Immature natural killer cell (primary cell): ENCODE measurements at places on chromosomes 4 and X. TPM values are rescaled to one million over a fixed set of nuclear protein-coding genes. Genes with fewer than 3 reads are reported as not detected.

DNA sequence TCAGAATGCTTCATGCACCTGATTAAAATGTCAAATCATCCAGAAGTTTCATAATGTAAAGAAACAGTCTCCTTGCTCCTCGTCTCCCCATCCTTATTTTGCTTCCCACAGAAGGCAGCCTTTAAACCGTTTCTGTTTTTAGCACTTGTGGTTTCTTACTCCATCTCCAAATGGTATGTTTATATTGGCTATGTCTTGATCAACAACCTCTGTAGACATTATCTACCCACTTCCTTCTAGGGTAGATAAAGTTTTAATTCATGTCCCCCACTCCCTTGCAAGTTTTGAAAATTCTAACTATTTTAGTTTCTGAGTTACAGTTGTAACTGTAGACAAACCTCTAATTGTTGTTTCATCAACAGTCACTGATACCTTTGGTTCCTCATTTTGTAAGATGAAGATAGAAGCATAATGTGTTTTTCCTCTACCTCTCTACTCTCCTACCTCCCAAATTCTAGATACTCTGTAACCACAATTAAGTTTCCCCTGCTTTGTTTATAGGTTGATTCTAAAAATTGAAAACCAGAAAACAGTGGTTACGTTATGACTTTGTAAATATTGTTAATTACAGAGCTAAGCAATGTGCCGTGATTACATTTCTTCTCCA lies 291.7 kb upstream of the GATB start:
- no peak overlapping the region for H3K4me3 ChIP-seq
- DNase-seq: no peak
- H3K4me1 ChIP-seq: peaks cover 15% of the 10 kb centered on the region
- H3K27ac ChIP-seq: no peak overlapping the region

GRCh38 chr4:143882892-143883291 lies 22.5 kb downstream of the GYPE start:
- H3K4me3 ChIP-seq: no peak overlapping the region
- H3K4me1 ChIP-seq: no peaks in the 10 kb centered on the region
- DNase-seq: no peak
- peaks cover 2% of the 10 kb centered on the region for H3K27me3 ChIP-seq

DNA sequence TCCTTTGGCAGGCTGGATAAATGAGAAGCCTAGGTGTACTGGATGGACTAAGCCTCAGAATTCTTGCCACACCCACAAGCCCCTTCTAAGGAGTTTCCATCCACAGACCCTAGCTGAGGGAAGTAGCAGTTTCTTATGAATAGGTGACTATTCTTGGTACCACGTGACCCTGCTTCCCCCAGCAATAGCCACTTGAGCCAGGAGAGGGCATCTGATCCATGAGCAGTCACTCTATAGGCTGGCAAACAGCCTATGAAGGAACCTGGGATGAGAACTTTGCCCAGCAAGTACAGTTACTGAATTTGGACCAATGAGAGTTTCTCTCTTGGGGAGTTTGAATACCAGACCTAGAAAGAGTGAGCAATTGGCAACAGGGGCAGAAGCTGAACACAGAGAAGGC lies 84.0 kb downstream of the RTL9 start:
- H3K36me3 ChIP-seq: no peaks in the 10 kb centered on the region
- no peaks in the 10 kb centered on the region for H3K4me1 ChIP-seq
- no peaks in the 10 kb centered on the region for H3K27me3 ChIP-seq
- DNase-seq: no peak

DNA sequence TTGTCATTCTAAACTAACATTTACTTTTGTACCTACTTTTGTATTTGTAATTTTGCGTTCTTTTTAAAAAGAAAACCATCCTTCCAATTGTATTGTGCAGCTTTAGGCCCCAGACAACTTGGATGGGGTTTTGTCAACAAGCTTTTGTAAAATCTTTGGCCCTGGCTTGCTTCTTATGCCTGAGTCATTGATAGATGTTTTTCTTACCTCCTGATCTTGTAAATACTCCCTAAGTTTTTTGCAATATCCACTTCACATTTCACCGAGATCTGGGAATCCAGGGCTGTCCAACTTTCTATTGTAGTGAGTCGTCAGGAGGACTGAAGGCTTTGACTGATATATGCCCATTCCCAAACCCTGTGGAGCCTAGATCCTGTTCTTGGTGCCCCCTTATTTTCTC lies 126.9 kb upstream of the GUCY1A1 start:
- H3K36me3 ChIP-seq: no peaks in the 10 kb centered on the region
- no peak overlapping the region for H3K4me3 ChIP-seq
- H3K27me3 ChIP-seq: peaks cover 4% of the 10 kb centered on the region
- H3K4me1 ChIP-seq: no peaks in the 10 kb centered on the region

GYPE gene
- not detected for polyA plus RNA-seq

- peaks cover 28% of the 10 kb centered on the region for H3K4me1 ChIP-seq
- no peak for DNase-seq
- no peak overlapping the region for H3K27ac ChIP-seq
Observed at GRCh38 chr4:6902318-6903042, 7.1 kb upstream of the TBC1D14 start.

AMTN gene
- polyA plus RNA-seq: not detected

DNA sequence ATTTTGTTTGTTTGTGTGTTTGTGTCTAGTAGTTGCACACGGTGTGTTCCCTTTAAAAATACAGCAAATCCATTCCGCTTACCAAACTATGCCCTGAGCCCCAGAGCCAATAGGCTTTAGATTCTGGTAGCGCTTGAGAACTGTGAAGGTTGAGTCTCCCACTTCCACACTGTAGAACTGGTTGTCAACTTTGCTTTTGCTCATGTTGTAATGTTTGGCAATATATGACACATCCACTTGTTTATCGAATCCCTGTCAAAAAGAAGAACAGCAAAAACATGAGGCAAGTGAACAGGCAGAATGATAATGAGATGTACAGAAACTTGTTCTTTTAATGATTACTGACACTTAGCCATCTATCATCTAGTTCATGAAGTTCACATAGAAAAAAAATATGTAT lies 200.6 kb downstream of the MAPK10 start:
- no peaks in the 10 kb centered on the region for H3K4me1 ChIP-seq
- no peaks in the 10 kb centered on the region for H3K27me3 ChIP-seq
- no peaks in the 10 kb centered on the region for H3K36me3 ChIP-seq
- H3K4me3 ChIP-seq: no peak overlapping the region
- H3K27ac ChIP-seq: no peak overlapping the region
- DNase-seq: no peak

KIF4A gene
- 1.0 TPM for polyA plus RNA-seq

- no peak overlapping the region for H3K4me3 ChIP-seq
- no peaks in the 10 kb centered on the region for H3K27me3 ChIP-seq
- no peaks in the 10 kb centered on the region for H3K36me3 ChIP-seq
- DNase-seq: no peak
Observed at GRCh38 chr4:181799561-181800069, 443.6 kb upstream of the TENM3 start.

PASD1 gene
- polyA plus RNA-seq: not detected

- no peaks in the 10 kb centered on the region for H3K4me1 ChIP-seq
- DNase-seq: no peak
- no peak overlapping the region for H3K4me3 ChIP-seq
- peaks cover 4% of the 10 kb centered on the region for H3K27me3 ChIP-seq
- H3K36me3 ChIP-seq: no peaks in the 10 kb centered on the region
Observed at GRCh38 chrX:121433289-121433688, 385.9 kb downstream of the GLUD2 start.

DNA sequence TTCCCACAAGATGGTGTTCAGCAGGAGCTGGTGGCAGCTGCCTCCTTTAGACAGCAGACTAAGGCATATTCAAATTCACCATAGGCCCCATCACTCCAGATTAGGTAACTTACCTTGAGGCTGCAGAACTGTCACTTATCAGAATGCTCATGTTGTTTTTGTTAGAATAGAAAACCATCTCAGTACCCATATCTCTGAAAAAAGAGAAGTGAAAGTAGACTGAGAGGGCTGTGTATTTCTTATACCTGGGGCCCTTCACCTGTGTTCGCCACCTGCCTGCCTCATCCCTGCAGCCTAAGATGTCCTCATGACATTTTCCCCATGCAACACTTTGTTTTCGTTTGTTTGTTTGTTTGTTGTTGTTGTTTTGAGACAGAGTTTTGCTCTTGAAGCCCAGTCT lies 32.9 kb upstream of the SPRY1 start:
- H3K27ac ChIP-seq: no peak overlapping the region
- no peaks in the 10 kb centered on the region for H3K4me1 ChIP-seq
- H3K4me3 ChIP-seq: no peak overlapping the region
- no peak for DNase-seq
- no peaks in the 10 kb centered on the region for H3K27me3 ChIP-seq
- no peaks in the 10 kb centered on the region for H3K36me3 ChIP-seq

DNA sequence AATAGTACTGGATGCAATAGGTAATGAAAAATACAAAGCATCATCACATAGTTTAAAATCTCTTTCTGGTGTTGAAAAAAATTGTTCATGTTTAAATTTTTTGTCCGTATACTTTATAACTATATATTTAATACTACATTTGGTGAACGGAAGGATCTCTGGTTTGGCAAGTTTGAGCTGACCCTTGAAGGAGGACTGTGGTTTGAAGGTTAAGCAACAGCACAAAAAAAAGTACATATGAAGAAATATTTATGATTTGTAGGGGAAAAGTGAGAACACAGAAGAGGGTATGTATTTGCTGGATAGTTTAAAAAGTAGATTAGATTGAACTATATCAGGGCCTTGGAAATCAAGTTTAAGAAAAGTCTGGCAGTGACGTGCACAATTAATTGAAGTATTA lies 13.3 kb downstream of the SRP72 start:
- no peak for DNase-seq
- H3K27me3 ChIP-seq: no peaks in the 10 kb centered on the region
- H3K27ac ChIP-seq: no peak overlapping the region
- peaks cover 16% of the 10 kb centered on the region for H3K36me3 ChIP-seq
- H3K4me1 ChIP-seq: no peaks in the 10 kb centered on the region
